ENCODE measurements at places on chromosomes 7 and 10.

DNA sequence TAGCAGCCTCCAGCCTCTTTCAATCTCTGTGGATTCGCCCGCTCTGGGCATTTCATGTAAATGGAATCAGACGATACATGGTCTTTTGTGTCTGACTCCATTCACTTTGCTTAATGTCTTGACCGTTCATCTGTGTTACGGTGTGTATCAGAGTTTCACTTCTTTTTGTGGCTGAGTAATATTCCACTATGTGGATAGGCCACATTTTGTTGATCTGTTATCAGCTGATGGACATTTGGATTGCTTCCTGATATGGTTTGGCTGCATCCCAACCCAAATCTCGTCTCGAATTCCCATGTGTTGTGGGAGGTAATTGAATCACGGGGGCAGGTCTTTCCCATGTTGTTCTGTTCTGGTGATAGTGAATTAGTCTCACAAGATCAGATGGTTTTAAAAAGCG is 109.0 kb downstream of the LHPP start:
- DNase-seq, result no peak

- no peak for DNase-seq
Measured at GRCh38 chr7:17659126-17659525, 281.2 kb downstream of the SNX13 start.

DNA sequence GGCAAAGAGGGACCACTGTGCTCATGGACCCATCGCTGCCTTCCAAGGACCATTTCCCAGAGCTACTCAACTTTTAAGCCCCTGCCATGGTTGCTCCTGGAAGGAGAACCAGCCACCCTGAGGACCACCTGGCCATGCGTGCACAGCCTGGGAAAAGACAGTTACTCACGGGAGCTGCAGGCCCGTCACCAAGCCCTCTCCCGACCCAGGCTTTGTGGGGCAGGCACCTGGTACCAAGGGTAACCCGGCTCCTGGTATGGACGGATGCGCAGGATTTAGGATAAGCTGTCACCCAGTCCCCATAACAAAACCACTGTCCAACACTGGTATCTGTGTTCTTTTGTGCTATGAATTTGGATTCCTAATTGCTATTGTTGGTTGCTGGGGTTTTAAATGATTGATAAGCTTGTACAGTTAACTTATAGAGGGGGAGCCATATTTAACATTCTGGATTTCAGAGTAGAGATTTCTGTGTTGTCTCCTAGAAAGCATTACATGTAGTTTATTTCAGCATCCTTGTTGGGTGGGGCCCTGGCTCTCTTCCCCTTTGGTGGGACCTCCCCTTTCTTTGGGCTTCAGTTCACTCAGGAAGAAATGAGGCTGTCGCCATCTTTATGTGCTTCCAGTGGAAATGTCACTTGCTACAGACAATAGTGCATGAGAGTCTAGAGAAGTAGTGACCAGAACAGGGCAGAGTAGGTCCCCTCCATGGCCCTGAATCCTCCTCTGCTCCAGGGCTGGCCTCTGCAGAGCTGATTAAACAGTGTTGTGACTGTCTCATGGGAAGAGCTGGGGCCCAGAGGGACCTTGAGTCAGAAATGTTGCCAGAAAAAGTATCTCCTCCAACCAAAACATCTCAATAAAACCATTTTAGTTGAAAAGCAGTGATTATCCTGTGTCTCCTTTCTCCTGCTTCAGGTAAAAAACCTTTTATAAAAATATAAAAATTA is 19.4 kb downstream of the LAT2 start:
- DNase-seq, result no peak

DNA sequence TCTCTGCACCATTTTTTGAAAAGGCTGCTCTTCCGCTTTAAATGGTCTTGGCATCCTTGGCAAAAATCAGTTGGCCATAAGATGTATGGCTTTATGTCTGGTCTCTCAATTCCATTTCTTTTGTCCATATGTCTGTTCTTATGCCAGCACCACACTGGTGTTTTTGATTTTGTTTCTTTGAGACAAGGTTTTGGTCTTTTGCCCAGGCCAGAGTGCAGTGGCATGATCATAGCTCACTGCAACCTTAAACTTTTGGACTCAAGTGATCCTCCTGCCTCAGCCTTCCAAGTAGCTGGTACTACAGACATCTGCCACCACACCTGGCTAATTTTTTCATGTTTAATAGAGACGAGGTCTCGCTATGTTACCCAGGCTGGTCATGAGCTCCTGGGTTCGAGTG is 48.5 kb downstream of the ANLN start:
- DNase-seq, result no peak

GRCh38 chr7:41880107-41880506 is 177.2 kb upstream of the INHBA start:
- DNase-seq, result no peak

GRCh38 chr10:130905386-130905785 is 406.1 kb downstream of the TCERG1L start:
- no peak for DNase-seq

DNA sequence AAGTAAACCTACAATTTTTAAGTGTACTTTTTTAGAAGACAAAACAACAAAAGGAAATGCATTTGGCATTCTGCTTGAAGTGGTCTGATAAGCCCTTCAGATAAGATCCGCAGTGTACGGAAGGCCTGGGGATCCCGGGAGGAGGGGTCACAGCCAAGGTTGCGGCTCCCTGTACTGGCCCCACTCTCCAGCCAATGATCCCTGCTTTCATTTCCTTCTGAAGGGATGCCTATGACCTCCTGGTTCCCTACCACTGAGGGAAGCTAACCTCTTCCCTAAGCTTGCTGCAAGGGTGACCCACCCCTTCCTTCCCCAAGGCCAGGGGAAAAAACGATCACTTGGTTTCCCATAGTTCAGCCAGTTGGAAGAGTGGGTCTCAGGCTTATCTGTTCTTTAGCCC is 5.3 kb downstream of the DENND2A start:
- no peak for DNase-seq

- no peak for DNase-seq
Measured at GRCh38 chr7:38190011-38190410, 12.0 kb downstream of the STARD3NL start.

- no peak for DNase-seq
Measured at GRCh38 chr7:50681432-50682045, 101.2 kb downstream of the GRB10 start.

- DNase-seq, result no peak
Measured at GRCh38 chr10:1488970-1489548, 248.3 kb downstream of the ADARB2 start.

DNA sequence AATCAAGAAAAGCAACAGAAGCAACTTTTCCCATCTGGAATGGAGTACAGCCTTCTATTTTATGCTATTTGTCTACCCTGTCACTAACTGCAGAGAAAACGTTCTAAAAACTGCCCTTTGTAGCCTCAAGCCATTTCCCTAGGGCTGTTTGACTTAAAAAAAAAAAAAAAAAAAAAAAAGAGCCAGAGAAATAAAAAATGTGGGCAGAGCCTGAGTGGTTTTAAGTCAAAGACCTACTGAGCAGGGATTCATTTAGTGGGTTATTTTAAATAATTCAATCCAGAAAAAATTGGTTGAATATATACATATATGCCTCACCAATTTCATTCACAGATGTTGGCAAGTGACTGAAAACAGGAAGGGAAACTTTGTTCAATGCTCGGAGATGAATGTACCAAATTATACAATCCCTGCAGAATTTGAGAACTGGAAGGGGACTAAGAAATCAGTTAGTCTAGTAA is 75.2 kb downstream of the PPP1R3C start:
- no peak for DNase-seq

GRCh38 chr7:150377635-150378034 is 1.5 kb upstream of the ZNF775 start:
- DNase-seq, result no peak

DNA sequence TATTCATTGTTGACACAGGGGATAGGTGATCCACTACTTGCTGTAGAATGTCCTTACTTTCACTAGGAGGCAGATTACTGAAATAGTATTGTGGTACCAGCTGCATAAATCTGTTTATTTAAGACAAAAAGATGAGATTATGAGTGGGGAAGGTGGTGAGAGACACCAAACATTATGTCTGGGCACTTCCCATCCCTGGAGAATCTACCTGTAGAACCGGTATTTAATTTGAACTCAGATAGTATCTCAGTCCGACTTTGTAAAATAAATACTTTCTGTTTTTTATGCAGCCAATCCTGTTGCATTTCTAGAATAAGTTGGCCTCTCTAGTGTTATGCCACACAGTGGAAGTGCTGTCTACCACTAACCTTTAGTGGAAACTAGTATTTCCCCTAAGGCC is 13.4 kb downstream of the BCCIP start:
- DNase-seq, result no peak

DNA sequence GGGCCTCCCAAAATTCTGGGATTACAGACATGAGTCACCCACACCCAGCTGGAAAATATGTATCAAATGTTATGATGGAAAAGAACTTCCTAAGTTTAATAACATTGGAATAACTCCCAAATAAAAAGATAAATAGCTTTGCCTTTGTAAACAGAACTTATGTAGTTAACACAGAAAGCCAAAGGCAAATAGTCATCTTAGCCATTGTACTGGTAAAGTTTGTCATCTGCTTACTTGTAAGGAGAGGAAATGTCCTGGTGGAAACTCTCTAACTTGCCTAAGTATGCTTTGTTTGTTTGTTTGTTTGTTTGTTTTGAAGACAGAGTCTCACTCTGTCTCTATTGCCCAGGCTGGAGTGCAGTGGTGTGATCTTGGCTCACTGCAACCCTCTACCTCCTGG is 23.8 kb upstream of the TPST1 start:
- DNase-seq, result no peak

- no peak for DNase-seq
Measured at GRCh38 chr10:33781606-33782395, 447.3 kb upstream of the NRP1 start.

- no peak for DNase-seq
Measured at GRCh38 chr7:6148724-6149360, 117.7 kb downstream of the ANKRD61 start.

- DNase-seq, result no peak
Measured at GRCh38 chr10:92567952-92568600, 5.8 kb downstream of the IDE start.

DNA sequence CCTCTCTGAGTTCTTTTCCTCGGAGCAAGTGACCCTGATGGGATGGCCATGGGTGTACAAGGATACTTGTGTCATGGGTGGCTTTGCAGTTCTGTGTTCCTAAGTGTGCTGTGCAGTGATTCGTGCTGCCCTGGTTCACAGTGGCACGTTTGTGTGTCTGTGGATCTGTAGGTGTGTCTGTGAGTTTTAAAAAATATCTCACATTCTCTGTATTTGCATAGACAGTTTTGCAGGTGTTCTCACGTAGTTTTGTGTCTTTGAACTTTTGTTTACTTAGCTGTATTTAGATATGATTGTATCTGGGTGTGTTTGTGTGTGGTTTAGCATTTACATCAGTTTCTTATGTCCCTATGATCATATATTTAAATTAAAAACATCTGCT is 3.7 kb downstream of the ZNF775 start:
- no peak for DNase-seq

DNA sequence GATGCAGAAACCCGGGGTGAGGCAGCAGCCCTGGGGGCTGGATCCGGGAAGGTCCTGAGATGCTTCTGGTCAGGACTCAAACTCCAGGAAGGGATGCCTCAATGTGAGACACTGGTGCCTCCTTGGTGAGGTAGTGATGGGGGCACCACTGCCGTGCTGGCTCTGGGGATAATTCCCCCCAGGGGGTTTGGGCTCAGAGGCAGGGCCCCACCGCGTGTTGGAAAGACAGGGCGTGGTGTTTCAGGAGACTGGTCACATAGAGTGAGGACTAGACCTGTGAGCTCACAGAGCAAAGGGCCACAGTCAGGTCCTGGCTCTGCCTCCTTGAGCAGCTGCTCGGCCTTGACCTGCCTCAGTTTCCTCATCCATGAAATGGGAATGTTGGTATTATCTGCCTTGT is 361.9 kb downstream of the GLRX3 start:
- no peak for DNase-seq

GRCh38 chr7:105656922-105657521 is 75.7 kb upstream of the EFCAB10 start:
- DNase-seq, result peak; percentile 34

DNA sequence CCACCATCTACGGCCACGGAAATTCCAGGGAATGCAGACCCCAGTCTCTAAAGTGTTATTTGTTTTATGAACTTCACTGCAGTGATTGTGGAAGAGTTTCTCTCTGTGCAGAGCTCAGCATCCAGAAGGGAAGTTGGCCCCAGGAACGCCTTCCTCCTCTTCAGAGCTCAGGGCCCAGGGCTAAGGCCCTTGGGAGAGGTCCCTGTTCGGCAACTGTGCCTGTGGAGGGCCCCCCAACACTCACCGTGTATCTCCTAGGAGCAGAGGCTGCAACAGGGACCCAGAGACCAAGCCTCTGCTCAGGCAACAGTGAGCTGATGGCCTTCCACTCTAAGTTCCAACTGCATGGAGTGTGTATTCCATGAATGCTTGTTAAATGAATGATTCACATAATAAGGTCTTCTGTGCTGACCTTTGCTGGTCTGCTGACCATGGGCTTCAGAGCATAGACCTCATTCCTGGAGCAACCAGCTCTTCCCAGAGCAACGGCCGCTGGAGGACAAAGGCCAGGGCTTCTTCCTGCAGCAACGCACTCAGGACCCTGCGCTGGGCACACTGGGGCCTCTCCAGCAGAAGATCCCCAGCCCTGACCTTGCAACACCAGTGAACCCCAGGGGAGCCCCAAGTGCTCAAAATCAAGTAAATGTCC is 7.7 kb downstream of the DIP2C start:
- DNase-seq, result no peak

GRCh38 chr10:103120977-103121735 is 71.9 kb downstream of the NT5C2 start:
- DNase-seq, result no peak

DNA sequence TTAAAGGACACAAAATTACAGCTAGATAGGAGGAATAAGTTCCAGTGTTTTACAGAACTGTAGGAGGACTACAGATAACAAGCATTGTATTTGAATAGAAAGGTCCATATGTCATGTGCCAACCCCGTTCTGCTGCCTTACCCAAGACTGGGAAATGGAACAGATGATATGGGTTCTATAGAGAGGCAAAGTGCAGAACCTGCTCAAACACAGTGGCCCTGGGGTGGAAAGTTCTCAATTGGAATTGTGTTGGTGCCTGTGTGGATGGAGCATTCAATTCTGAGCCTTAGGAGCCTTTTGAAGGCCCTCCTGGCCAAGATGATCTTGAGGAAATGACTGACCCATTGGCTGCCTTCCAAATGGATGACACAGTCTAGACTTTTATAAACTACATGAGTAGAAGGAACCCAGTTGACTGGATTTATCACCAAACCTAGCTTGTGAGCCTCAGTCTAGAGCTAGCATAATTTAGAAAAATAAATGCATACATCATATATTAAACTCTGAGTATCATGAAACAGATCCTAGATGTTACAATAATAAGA is 4.1 kb upstream of the PRSS1 start:
- no peak for DNase-seq

GRCh38 chr7:100437150-100438100 is 1.1 kb upstream of the PPP1R35 start:
- DNase-seq, result no peak

GRCh38 chr7:101941481-101942383 is 124.3 kb downstream of the CUX1 start:
- DNase-seq, result no peak

DNA sequence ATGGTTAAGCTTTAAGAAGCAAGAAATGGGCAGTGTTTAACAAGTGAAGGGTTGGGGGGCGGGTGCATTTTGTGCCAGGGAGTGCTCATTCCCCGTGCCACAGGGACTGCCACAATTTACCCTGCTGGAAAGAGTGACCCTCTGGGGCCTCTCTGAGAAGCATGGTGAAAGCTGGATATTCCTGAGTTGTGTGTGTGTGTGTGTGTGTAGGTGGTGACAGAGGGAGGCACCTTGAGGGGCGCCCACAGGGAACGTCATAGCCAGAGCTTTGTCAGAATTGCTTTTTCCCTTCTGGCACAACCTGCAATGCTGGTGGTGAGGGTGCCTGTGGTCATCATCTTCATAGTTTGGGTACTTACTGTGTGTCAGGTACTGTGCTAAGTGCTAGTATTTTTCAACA is 2.5 kb upstream of the WDR86 start:
- DNase-seq, result no peak
